IMR-90 (cell line): ENCODE measurements at places on chromosomes 2 and 18.
A peak's percentile ranks its signal among the peaks of the same experiment; 100 is the strongest.

- H3K27ac ChIP-seq = no peak overlapping the region
- no peaks in the 10 kb centered on the region for H3K36me3 ChIP-seq
- H3K4me3 ChIP-seq = no peak overlapping the region
- DNase-seq = no peak
Observed at GRCh38 chr2:235472443-235472842, 21.4 kb upstream of the AGAP1 start.

- H3K4me3 ChIP-seq = no peak overlapping the region
- no peak for DNase-seq
- H3K27me3 ChIP-seq = peaks cover 8% of the 10 kb centered on the region
Observed at GRCh38 chr18:63244607-63245006, 75.0 kb downstream of the BCL2 start.

DNA sequence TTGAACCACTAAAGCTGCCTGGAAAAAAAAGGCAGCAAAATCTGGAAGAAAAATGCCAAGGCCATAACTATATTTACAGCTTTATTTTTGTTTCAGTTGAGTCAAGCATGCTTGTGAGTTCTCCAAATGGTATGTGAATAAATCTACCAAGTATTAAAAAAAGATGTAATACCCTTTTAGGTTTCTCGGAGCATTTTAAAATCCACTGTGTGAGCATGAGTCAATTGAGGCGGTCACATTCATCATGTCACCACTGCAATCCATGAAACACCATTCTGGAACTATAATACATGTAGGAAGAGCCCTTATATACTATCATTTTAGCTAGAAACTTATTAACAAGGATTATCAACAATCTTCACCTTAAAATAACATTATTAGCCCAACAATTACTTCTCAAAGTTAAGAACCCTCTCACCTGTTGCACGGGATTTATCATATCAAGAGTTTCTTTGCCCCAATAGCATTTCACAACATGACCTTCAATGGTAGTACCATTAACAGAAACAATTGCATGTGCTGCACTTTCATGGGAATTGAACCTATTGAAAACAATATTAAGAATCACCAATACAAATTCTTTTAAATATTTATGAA, 24.2 kb upstream of the C2orf42 start:
- H3K4me3 ChIP-seq = no peak overlapping the region
- DNase-seq = peak; percentile 96
- H3K27me3 ChIP-seq = no peaks in the 10 kb centered on the region
- peaks cover 6% of the 10 kb centered on the region for H3K4me1 ChIP-seq
- no peak overlapping the region for H3K27ac ChIP-seq

- no peak for DNase-seq
- H3K27me3 ChIP-seq = no peaks in the 10 kb centered on the region
- peak overlapping the region; percentile 30; the same call in 1 of the 2 replicates for H3K27ac ChIP-seq
Observed at GRCh38 chr2:191023235-191023679, 9.3 kb upstream of the STAT1 start.

DNA sequence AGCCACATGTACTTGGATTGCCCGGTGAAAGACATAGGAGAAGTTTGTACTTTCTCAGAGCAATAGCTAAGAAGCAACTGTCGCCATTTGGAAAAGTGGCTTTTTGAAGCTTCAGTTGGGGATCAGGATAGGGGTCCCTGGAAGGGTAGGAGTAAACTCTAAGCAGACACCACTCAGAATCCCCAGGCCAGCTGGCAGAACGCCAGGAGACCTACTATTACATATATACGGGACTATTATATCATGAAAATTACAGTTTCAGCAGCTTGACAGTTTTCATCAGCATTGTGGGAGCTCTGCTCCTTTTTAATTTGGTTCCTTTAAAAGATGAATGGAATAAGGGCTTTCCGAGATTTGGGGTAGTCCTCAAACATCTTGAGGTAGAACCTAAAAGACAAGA, 54.9 kb downstream of the SRD5A2 start:
- H3K36me3 ChIP-seq = no peaks in the 10 kb centered on the region
- H3K27ac ChIP-seq = no peak overlapping the region
- DNase-seq = no peak
- no peaks in the 10 kb centered on the region for H3K4me1 ChIP-seq
